ENCODE measurements at places on chromosomes 7 and 10. TPM values are rescaled to one million over a fixed set of nuclear protein-coding genes. Genes with fewer than 3 reads are reported as not detected.

The DEPP1 gene
- 266 TPM for total RNA-seq

The RADIL gene
- 8.3 TPM for total RNA-seq

The MSMB gene
- total RNA-seq, result not detected

The POLR3A gene
- total RNA-seq, result 19.4 TPM

The HYAL4 gene
- total RNA-seq, result not detected

The SNCG gene
- 5.5 TPM for total RNA-seq

The SUN3 gene
- total RNA-seq, result not detected

DNA sequence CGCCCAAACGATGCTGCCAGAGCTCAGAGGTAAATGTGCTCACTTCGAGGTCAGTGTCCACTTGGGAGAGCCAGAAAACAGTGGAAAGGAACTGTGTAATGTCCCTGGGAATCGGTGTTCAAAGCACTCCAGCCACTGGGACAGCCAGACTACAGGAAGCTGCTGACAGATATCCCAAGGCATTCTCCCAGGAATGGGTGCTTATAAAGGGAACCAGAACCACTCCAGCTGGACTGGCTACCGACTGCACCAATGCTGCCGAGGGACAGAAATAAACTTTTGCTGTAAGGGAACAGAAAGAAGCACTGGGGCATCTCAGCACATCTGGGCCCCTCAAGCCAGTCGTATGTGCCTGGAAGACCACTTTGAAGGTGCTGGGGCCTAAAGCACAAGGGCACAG, 76.7 kb downstream of the ATXN7L1 start:
- no peak for DNase-seq

- no peak for DNase-seq
Measured at GRCh38 chr7:92973293-92973731, 136.9 kb upstream of the CDK6 start.

GRCh38 chr7:128849804-128850490, 12.7 kb upstream of the ATP6V1F start:
- DNase-seq, result no peak

- DNase-seq, result no peak
Measured at GRCh38 chr10:44284198-44285084, 100.5 kb downstream of the CXCL12 start.

DNA sequence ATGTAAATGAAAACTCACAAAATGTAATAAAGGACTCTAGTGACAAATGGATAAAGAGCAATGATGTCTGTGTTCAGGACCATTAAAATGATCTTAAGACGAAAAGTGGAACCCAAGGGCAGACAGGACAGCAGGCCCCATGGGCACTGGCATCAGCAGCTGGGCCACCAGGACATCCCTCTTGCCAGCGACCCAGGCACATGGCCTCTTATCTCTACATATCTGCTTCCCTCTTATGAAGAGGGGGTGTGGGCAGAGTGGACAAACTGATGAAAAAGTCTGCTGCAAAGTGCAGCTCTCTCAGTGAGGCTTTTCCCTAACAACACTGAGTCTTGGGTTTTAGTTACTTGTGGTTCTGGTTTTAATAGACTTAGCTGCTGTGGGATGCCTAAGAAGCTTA, 44.8 kb upstream of the ANKRD1 start:
- no peak for DNase-seq

DNA sequence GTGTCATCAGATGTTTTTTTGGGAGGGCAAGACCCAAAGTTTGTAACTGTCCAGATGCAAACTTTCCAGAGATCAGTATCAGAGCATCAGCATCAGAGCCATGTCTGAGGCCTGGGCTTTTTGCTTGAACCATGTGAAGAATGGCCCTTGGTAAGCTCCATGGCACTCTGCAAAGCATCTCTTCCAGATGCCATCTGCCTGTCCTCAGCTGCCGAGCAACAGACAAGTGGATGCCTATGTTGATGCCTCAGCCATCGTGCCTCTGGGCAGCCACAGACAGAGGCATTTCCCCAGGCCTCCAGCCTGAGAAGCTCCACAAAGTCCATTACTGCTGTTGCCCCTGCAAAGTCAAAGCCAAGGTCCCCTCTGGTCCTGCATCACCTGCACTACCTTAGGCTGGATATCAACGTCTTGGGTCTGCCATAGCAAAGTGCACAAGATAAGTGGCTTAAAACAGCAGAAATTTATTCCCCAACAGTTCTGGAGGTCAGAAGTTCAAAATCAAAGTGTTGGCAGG, 670.2 kb upstream of the MKI67 start:
- DNase-seq, result no peak
